ENCODE measurements at places on chromosomes 7 and 10. TPM values are rescaled to one million over a fixed set of nuclear protein-coding genes. Genes with fewer than 3 reads are reported as not detected.

PHKG1 gene
- total RNA-seq, result not detected

EGR2 gene
- 4.9 TPM for total RNA-seq

LIPF gene
- total RNA-seq, result not detected

AGFG2 gene
- total RNA-seq, result 24.3 TPM

MET gene
- 8.1 TPM for total RNA-seq

CPED1 gene
- 10.5 TPM for total RNA-seq

SORCS1 gene
- total RNA-seq, result not detected

EBLN1 gene
- total RNA-seq, result not detected

PNLIPRP2 gene
- not detected for total RNA-seq

MRC1 gene
- total RNA-seq, result under 0.01 TPM

ZDHHC16 gene
- total RNA-seq, result 33.8 TPM

MORN4 gene
- 9.6 TPM for total RNA-seq

RAMP3 gene
- total RNA-seq, result not detected

CDHR3 gene
- total RNA-seq, result 1.4 TPM

SLC13A1 gene
- not detected for total RNA-seq

MSMB gene
- total RNA-seq, result not detected

PLAC9 gene
- total RNA-seq, result 89.7 TPM

ITPRID1 gene
- total RNA-seq, result not detected

GPR26 gene
- total RNA-seq, result not detected

MMD2 gene
- total RNA-seq, result not detected

SPDYE8 gene
- total RNA-seq, result not detected

SLIT1 gene
- not detected for total RNA-seq

SEC23IP gene
- total RNA-seq, result 25.3 TPM

DNAH11 gene
- total RNA-seq, result under 0.01 TPM

TAS2R16 gene
- total RNA-seq, result not detected

ASAH2B gene
- total RNA-seq, result 1.3 TPM

AMPH gene
- total RNA-seq, result 1.1 TPM
